Lung (tissue), 17 donors: ENCODE measurements at places on chromosomes 12 and 14.
A peak's percentile ranks its signal among the peaks of the same experiment; 100 is the strongest.

DNA sequence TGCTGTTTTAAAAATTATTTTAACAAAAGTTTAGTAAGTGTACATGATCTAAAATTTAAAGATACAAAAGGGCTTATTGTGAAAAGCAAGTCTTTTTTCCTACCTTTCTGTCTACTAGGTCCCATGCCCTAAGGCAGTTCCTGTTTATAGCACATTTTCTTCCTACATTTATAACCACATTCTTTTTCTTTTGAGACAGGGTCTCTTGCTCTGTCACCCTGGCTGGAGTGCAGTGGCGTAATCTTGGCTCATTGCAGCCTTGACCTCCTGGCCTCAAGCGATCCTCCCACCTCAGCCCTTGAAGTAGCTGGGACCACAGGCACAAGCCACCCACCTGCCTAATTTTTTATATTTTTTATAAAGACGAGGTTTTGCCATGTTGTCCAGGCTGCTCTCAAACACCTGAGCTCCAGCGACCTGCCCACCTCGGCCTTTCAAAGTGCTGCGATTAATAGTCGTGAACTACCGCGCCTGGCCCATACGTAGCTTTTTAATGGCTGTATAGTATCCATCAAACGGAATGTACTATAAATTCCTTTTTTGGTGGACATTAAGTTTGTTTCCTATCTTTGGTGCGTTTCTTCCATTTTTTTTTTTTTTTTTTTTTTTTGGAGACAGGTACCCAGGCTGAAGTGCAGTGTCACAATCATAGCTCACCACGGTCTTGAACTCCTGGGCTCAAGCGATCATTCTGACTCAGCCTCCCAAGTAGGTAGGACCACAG is 20.9 kb downstream of the FRS2 start:
- DNase-seq, result no peak

GRCh38 chr14:106831322-106831720 is 1304.9 kb downstream of the TMEM121 start:
- no peak for DNase-seq

DNA sequence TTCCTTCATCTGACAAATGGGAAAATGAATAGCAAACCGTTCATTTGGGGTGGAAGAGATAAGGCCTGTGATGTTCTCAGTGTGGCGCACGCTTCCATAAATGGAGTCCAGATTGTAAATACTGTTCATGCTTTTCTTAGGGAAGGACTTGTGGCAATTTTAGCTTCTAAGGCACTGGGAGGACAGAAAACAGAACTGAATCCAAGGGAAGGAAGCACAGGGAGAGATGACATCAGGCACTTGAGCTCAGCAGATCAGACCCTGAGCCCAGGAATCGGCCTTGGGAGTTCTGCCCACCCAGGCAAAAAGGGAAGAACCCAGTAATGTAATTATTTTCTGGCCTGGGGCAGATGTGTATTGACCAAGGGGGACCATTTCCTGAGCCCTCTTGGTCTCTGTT is 7.2 kb upstream of the SH2B3 start:
- no peak for DNase-seq

DNA sequence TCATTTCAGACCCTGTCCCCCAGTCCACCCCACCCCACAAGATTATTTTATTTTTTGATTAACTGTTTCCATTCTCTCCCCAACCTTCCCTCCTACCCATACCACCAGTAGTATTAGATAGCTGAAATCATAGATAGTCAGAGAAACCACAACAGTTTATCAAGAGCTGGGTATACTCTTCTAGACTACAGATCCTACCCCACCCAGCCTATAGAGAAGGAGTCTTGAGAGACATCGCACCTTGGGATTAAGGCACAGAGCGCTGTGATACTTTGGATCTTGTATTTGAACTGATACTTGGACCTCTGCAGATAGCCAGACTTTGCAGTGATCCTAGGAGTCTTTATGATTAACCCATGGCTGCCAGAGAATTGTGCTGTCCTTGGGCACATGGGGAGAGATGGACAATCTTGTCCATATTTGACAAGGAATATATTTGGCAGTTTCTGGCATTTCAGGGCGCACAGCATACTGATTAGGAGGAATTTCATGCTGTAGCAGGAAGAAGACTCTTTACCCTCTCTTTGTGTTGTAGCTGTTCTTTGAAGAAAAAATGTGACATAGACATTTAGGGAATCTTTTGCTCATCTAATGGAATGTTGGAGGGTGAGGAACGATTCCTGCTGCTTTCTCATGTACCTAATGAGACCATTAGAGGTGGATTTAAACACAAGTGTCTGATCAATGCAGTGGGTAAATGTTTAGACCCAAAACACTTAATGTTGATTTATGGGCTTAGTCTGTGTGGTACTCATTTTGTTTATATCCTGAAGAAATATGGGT is 982 bp downstream of the RBMS2 start:
- peak; percentile 79 for DNase-seq

- no peak for DNase-seq
Measured at GRCh38 chr14:101774814-101775213, 13.3 kb downstream of the PPP2R5C start.

- no peak for DNase-seq
Measured at GRCh38 chr14:105203701-105204100, 22.6 kb upstream of the NUDT14 start.

DNA sequence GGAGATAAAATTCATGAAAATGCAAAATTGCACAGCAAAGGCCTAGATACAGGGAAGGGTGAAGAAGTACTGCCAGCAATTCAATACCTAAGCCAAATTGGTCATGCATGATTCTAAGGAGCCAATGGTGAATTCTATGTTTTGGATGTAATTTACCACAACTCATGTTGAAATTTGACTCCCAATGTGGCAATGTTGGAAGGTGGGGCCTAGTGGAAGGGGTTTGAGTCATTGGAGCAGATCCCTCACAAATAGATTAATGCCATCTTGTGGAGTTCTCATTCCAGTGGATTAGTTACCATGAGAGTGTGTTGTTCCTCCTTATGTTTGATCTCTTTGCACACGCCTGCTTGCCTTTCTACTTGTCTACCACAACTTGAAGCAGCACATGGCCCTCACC is 194.0 kb upstream of the ALG10 start:
- DNase-seq, result no peak

DNA sequence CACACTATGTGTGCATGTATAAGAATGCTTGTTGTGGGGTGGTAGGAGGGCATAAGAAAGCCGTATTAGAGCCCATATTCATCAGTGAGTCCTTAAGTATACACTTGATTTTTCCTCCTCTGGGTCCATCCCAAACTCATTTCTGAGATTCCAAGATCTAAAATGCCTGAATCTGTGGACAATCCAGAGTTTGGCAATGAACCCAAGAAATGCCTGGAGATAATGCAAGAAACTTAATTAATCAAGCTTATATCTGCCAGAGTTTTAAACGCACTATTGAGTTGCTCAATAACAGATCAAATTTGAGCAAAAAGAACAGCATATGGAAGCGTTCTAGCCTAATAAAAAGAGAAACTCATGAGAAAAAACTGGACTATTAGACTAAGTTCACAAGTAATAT is 143.4 kb upstream of the NAV3 start:
- peak; percentile 85 for DNase-seq

GRCh38 chr12:55972042-55972441 is 1.8 kb upstream of the RAB5B start:
- DNase-seq, result peak; percentile 6

DNA sequence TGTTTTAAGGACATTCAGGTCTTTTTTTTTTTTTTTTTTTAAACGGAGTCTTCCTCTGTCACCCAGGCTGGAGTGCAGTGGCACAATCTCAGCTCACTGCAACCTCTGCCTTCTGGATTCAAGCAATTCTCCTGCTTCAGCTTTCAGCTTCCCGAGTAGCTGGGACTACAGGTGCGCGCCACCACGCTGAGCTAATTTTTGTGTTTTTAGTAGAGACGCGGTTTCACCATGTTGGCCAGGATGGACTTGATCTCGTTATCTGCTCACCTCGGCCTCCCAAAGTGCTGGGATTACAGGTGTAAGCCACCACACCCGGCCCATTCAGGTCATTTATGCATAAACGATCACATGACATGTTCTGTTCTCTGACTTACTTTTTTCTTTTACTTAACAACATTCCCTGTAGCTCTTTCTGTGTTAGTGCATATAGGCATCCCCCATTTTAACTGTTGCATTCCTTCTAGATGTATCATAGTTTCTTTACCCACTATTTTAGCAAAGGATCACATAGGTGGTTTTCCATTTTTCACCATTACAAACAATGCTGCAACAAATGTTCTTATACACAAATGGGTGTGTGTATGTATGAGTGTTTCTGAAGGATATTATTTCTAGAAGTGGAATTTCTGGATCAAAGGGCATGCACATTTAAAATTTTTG is 74.2 kb downstream of the ARF6 start:
- no peak for DNase-seq

DNA sequence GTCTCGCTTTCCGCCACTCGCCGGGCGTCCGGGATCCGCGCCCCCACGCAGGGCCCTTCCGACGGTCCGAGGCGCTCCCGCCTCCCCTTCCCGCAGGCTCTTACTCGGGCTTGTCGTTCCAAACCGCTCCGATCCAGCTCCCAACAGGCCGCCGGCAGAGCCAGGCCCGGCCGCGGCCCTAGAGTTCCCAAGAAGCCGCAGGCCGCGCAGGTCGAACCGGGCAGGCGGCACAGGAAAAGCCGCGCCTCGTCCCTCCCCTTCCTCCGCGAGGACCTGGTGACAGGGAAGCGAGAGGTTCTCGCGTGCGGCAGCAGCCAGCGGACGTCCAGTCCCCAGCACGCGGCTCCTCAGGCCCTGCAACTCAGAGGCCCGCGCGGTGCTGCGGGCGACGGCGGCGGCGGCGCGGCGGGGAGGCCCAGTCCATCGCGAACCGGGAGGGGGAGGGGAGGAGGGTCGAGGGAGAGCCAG is 272 bp downstream of the HECTD1 start:
- no peak for DNase-seq

- DNase-seq, result no peak
Measured at GRCh38 chr12:93698307-93699092, 21.3 kb downstream of the CRADD start.

- DNase-seq, result peak; percentile 92
Measured at GRCh38 chr12:113245695-113246477, 24.6 kb downstream of the TPCN1 start.

GRCh38 chr14:84987042-84987441 is 542.9 kb upstream of the FLRT2 start:
- no peak for DNase-seq

- DNase-seq, result no peak
Measured at GRCh38 chr12:25787701-25788100, 170.8 kb upstream of the RASSF8 start.

DNA sequence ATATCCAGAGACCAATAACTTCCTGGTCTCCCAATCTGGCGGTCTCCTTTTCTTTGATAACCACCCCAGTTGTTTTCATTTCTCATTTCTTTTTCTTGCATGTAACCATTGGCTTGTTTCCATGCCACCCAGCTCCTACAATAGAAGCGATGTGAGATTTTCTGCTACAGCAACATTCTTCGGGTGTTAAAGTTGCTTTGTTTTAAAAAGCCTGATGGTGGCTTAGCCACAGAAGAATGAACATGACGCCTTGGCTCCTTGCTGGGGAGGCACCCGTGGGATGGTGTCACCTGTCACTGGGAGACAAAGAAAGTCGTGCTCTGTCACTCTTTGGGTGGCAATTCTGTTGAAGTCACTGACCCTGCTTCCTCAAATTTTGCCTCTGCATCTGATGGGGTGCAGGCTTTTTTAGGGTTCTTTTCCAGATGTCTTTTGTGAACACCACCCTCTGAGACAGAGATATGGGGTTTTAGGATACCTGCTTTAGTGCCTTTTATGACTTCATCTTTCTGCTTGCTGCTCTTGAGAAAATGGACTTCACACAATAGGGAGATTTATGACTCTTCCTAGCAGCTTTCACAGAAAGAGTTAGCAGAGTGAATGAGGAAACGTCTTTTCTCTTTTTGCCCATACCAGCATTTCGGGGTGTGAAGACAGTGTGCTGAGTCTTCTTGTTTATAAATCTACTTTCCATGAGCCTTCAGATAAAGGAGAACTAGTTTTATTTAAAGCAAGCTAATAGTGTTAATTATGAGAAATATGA is 265.3 kb upstream of the TBX3 start:
- no peak for DNase-seq

- no peak for DNase-seq
Measured at GRCh38 chr14:55153951-55154350, 24.9 kb downstream of the LGALS3 start.

DNA sequence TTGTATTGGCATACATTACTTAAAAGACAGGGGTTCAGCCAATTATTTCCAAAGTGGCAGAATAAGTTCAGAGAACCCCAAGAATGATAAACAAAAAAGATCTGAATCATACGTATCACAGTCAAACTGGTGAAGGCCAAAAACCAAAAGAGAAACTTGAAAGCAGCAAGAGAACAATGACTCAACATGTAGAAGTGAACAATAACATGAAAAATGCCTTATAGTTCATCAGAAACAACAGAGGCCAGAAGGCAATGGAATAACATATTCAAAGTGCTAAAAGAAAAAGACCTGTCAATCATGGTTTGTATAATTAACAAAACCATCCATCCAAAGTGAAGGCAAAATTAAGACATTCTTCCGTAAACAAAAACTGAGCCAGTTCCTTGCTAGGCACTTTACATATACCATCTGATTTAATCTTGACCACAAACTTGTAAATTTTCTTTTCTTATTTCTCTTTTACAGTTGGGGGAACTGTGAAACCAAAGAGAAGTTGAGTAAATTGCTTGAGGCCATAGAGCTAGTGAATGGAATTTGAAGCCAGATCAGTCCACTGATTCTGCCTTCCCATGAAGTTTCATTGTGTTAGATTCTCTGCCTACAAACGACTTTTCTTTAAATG is 232.1 kb upstream of the SEL1L start:
- no peak for DNase-seq

- DNase-seq, result peak; percentile 83
Measured at GRCh38 chr12:69388371-69388770, 28.8 kb downstream of the YEATS4 start.

DNA sequence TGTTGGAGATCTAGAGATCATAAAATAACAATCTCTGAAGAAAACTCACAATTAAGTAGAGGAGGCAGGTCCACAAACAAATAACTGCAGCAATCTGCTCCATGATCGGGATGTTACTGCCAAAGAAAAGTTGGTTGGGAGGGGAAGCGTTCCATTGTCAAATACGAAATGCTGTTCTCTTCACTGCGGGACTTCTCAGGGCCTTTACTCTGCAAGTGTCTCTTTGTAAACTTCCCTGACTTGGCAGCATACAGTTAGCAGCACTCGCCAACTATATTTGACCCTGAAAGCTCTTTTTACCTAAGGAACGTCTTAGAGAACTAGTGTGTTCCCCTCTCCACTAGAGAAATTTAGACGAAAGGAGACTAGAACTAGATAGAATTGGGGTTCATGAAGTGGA is 780.7 kb upstream of the TBX3 start:
- DNase-seq, result no peak

GRCh38 chr12:33994857-33995808 is 27.2 kb upstream of the ALG10 start:
- DNase-seq, result no peak
